SW480 (cell line): ENCODE measurements at places on chromosomes 12 and 14.

DNA sequence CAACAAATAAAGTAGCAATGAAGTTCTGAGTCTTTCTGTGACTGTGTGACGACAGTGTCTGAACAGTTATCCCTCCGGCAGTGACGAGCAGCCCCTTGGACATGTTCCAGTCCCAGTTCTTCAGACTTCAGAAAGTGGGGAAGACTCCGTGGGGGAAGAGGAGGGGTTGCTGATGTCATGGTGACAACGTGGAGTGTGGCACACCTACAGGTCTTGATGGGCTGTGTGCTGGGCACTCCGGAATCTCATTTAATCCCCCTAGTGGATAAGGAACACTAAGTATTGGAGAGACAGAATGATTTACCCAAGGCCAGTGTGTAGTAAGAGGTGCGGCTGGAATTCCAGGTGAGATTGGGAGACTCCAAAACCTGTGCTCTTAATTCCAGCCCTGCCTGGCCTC is 280.2 kb downstream of the CACNA1C start:
- no peak for DNase-seq

DNA sequence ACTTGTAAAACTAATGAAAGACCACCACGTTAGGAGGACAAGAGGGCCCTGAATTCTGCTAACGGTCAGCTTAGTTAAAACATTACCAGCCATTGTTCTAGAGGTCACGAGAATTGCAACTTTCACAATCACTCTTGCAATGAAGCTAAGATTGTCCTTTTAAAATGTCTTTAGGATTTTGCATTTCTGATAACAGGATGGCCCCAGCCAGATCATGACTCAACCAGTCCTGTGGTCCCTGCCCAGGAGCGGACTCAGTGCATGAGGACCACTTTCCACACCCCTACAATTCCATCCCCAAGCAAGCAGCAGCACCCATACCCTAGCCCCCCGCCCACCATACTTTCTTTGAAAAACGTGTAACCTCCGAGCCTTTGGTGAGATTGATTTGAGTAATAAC is 28.7 kb downstream of the HSP90AA1 start:
- no peak for DNase-seq

GRCh38 chr12:69115099-69115498 is 124.3 kb upstream of the CPSF6 start:
- no peak for DNase-seq

DNA sequence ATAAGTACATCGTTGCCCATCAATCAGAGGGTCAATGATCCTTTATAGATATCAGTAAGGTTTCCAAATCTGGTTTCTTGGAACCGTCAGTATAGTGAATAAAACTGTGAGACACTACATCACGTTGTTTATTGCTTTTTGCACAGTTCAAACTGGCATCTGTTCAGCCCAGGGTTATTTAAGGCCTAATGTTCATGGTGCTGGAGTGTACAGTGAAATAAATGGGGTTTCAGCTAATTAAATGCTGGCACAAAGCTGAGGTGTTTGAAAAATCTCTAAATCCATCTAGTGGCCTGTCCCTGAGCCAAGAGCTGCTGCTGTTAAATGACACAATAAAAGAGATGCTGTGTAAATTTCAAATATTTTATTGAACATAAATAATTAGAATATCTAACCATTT is 69.9 kb downstream of the RPS29 start:
- no peak for DNase-seq

- DNase-seq, result peak; percentile 28
Measured at GRCh38 chr12:120584343-120585149, 3.3 kb upstream of the POP5 start.

GRCh38 chr14:93207468-93208308 is 632 bp downstream of the UBR7 start:
- DNase-seq, result peak; percentile 66

- no peak for DNase-seq
Measured at GRCh38 chr12:89864411-89864810, 155.8 kb upstream of the ATP2B1 start.

GRCh38 chr14:24710403-24711112 is 76.6 kb upstream of the GZMB start:
- peak; percentile 35 for DNase-seq

- no peak for DNase-seq
Measured at GRCh38 chr12:120515496-120515895, 13.5 kb downstream of the COQ5 start.

- DNase-seq, result no peak
Measured at GRCh38 chr14:63764103-63764502, 36.2 kb upstream of the SGPP1 start.

- DNase-seq, result no peak
Measured at GRCh38 chr14:105882626-105883025, 356.2 kb downstream of the TMEM121 start.

GRCh38 chr14:63224196-63224595 is 20.0 kb downstream of the RHOJ start:
- no peak for DNase-seq

DNA sequence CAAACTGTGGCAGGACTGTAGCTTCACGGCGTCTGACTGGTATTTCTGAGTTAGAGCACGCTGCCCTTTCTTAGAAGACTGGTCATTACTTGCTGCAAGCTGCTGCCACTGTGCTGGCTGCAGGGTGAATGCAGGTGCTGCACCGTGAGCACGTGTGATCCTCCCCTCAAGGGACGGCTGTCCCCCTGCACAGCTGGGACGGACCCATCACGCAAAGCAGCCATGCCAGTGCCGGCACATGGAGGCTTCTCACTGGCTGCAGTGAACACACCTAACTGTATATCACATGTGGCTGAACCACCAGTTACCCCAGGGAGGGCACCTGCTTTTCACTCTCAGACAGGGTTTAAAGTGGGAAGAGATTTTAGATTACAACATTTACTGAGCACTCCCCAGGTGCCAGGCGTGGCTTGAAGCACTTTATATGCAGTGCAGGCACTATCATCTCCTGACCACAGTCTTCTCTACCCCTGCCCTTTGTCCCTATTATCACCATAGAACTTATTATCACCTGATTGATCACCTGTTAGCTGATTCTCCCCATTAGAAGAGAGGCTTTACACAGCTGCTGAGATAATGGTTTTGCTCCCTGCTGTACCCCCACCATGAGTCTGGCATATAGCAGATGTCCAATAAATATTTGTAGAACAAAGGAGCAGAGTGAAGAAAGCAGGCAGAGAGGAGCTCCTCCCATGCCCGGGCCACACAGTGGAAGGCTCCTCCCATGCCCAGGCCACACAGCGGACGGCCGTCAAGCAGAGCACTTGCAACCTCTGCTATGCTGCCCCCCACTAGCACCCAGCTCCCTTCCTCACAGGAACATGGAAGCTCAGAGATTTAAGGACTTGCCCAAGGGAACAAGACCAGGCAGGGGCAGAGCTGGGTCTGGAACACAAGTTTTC is 25.9 kb downstream of the SLC25A47 start:
- DNase-seq, result no peak

DNA sequence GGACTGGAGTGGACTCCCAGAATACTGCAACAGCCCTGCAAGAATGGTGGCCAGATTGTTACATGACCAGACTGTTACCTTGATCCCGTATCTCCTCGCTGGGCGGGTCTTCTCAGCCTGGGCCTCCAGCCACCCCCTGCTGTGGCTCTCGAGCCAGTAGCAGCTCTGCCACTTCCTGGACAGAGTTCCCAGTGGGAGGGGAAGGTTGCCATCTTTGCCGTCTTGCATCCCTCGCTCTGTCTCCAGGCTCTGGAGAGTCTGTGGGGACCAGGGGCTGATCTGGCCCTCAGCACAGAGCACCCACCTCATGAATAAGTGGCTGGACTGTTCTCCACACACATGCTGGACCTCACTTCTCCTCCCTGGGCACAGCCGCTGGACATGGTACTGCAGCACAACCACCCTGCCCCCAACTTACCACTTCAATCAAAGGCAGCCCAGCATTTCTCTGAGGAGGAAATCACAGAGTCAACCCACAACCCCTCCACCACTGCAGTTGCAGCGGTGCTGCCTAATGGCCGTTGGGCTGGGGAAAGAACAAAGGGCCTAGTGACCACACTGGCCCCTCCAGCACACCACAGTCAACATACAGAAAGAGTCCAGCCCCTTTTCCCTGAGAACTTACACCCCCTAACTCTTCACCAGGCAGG is 6.9 kb upstream of the KLRF1 start:
- DNase-seq, result no peak

DNA sequence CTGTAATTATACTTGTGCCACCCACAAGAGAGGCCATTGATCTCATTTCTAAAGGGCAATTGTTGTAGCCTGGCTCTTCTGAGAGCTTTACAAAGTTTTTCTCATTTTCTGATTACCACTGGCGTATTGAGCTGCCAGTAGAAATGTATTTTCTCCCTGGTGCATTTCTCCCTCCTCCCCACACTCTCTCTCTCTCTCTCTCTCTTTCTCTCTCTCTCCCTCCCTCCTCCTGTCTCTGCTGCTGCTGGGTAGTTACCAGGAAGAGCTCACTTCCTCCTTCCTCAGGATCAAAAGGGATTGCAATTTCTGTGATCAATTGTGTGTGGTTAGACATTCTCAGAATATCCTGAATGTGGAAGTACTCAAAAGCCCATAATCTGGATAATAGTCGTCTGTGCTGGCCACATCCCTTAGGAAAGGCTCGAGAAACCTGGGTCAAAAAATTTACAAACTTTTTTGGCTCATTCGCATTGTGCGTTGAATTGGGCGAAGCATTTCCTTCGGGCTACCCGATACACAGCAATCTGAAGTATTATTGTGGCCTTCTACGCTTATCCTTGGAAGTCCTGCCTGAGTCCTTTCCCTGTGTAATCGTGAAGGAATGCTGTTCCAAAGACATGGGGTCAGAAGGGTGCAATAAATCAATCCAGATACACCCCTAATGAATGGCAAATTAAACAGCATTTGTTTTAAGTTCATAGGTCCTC is 254.8 kb downstream of the MSRB3 start:
- peak; percentile 26 for DNase-seq

- no peak for DNase-seq
Measured at GRCh38 chr14:61628016-61628725, 67.1 kb upstream of the HIF1A start.

GRCh38 chr12:91617818-91618217 is 435.2 kb upstream of the DCN start:
- no peak for DNase-seq

- DNase-seq, result no peak
Measured at GRCh38 chr14:44887596-44887955, 74.2 kb downstream of the KLHL28 start.

GRCh38 chr14:62081951-62082350 is 319.7 kb downstream of the SNAPC1 start:
- DNase-seq, result no peak

DNA sequence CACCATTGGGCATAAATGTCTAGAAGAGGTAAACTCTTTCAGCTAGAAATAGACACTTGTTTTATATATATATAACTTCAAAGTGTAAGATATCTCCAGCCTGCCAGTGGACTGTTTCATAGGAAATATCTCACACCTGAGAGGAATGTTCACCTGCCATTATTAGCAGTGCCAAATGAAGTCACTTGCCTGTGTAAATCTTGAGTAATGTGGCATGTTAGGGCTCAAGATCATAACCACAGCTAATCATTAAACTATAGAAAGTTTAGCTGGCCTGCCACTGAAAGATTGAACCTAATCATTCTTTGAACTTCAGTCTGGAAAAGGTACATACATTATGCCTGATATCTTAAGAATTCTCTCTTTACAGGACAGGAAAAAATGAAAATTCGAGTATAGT is 25.5 kb upstream of the KCNJ8 start:
- DNase-seq, result no peak

DNA sequence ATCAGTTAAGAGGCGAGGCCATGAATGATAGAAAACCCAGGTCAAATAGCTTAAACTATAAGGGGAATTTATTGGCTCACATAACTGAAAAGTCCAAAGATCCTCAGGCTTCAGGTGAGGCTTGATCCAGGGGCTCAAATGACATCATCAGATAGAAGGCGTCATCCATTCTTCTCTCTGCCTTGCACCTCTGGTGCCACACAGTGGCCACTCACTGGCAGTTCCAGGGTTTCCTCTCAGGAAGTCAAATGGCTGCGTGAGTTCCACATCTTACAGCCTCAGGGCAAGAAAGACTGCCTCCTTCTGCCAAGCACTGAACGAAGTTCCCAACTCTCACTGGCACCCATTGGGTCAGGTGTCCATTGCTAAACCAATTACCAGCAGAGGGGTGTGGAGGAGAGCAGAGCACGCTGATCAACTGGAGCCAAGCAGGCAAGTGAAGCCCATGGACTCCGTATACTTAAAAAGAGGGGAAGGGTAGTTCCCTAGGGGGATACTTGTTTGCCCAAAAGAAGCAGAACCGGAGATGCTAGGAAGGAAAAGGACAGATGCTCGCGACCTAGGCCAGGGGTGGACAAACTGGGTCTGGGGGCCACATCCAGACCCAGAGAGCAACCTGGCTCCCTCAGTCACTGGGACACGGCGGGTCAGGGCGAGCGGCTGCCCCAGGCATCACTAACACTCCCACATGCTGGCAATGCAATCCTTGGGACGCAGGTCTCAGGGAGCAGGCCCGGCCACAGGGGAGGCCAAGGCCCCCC is 69.3 kb downstream of the SERPINA3 start:
- DNase-seq, result peak; percentile 57

- DNase-seq, result no peak
Measured at GRCh38 chr12:34601689-34602088, 579.4 kb downstream of the ALG10 start.

GRCh38 chr12:18079541-18080246 is 10.3 kb downstream of the RERGL start:
- no peak for DNase-seq

GRCh38 chr14:63565448-63565847 is 22.3 kb upstream of the PPP2R5E start:
- no peak for DNase-seq

- no peak for DNase-seq
Measured at GRCh38 chr14:99267837-99268781, 3.9 kb downstream of the BCL11B start.

DNA sequence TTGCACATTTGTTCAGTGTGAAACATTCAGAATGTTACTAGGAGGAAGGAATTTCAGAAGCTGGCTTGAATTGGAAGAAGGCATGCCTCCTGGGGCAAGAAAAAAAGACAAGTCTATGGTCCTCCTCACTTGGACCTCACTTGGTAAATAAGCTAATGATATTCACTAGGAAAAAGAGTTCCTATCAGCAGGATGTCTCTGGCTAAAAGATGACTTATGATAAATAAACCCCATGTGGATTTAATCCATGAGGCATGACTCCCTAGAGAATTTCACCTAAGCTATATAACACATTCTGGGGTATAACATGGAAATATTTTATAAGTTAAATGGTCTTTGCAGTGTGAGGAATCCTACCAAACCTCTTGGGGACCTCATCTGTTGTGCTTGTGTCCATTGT is 199.9 kb downstream of the LRIG3 start:
- DNase-seq, result no peak

DNA sequence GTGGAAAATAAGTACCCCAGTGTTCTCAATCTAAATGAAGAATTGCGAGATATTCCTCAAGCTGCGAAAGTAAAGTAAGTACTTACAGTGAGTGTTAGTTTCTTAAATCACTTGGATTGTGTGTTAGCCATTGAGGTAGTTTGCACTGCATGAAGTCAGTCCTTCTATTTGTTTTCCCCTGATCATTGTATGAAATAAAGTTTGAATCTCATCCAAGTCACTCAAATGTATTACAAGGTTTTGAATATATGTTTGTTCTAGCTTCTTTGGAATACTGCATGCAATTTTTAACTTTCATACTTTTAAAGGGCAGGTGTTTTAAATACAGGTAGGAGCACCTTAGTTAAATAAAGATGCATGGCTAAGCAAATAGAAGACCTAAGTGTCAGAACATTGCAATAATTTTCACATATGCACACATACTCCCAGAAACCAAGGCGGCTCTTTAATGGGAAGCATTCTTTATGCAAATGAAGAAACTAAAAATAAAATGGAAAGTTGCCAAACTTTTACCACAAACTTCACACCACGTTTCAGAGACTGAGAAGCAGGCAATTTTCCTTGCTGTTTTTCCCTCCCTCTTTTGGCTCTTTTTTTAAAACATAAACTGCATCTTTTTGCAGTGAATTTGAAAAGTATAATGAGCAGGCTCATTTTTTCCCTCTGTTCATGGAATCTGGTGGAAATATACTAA is 105.6 kb downstream of the GPR135 start:
- DNase-seq, result no peak
